ENCODE measurements at places on chromosomes 1 and 21. TPM values are rescaled to one million over a fixed set of nuclear protein-coding genes. Genes with fewer than 3 reads are reported as not detected.

DNA sequence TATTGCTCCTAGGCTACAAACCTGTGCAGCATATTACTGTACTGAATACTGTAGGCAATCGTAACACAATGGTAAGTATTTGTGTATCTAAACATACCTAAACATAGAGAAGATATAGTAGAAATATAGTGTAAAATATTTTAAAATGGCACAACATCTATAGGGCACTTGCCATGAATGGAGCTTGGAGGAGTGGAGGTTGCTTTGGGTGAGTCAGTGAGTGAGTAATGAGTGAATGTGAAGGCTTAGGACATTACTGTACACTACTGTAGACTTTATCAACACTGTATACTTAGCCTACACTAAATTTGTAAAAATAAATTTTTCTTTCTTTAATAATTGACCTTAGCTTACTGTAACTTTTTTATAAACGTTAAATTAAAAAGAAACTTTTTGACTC lies 7.9 kb downstream of the LEFTY2 start:
- peak; percentile 86 for DNase-seq

DNA sequence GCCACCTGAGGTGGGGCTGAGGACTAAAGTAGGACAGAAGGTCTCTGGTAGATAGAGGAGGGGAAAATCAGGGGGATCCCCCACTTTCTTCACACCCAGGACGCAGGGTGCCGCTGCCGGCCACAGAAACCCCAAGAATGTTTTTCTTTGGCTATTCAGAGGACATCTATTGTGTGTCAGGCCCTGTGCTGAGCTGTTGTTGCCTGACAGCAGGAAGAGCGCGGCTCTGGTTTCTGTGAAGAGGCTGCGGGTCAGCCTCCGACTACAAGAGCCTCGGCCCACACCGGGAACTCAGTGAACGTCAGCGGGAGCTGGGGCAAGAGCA lies 407 bp upstream of the PIGV start:
- peak; percentile 51 for DNase-seq

GRCh38 chr21:46100906-46101305 lies 3.0 kb downstream of the COL6A2 start:
- no peak for DNase-seq

GRCh38 chr1:42335809-42336518 lies 929 bp upstream of the FOXJ3 start:
- DNase-seq: peak; percentile 94

DNA sequence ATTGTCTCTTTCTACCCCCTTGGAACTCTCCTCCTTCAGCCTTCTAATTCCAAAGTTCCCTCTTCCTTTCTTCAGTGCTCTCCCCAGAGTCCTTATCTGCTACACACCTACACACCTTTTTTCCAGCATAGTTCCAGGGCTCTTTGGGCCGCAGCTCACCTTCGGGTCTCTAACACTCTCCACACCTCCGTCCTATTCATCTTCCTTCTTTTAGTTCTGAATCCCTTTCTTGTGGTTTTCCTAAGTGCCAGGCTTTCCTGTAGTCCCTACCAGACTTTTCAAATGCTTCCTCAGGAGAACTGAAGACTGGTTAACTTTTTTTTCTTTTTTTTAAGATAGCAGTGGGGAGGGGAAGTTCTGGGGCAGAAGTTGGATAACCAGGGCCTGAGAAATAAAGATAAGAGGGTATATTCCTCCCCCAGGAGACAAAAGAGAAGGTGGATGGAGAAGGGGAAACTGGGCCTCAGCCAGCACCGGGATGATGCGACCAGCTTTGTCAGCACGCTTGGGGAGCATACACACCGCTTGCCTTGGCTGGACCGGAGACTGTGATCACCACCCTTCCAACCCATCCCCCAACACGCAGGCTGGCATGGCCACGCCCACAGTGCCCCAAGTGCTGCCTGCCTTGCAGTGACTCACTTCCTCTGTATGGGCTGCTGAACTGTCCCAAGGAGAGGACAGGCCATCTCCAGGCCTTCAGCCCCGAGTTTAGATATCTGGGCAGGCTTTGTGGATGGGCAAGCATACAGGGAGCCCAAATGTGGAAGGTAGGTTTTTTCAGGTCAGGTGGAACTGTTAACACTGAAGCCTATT lies 2.5 kb upstream of the CERS2 start:
- DNase-seq: peak; percentile 85

- DNase-seq: no peak
Measured at GRCh38 chr1:19400875-19401534, 84.3 kb downstream of the CAPZB start.

GRCh38 chr1:29282924-29283803 lies 46.8 kb downstream of the PTPRU start:
- DNase-seq: peak; percentile 33

DNA sequence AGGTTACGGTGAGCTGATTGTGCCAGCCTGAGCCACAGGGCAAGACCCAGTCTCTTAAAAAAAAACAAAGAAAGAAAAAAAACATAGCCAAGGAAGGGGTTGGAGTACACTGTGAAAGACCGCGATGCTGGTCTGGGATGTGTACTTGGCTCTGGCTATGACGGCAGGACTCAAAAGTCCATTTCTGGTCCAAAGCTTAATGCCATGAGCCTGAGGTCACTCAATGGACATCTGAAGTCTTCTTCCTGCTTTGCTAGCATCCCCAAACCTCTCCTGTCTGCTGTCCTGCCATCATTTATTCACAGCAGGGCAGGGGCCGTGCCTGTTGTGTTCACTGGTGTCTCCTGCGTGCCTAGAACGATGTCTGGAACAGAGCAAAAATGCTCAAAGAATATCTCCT lies 1.5 kb upstream of the ARHGEF10L start:
- no peak for DNase-seq

GRCh38 chr1:203271018-203271743 lies 34.1 kb upstream of the BTG2 start:
- DNase-seq: peak; percentile 68

Gene TMEM82
- total RNA-seq: not detected

DNA sequence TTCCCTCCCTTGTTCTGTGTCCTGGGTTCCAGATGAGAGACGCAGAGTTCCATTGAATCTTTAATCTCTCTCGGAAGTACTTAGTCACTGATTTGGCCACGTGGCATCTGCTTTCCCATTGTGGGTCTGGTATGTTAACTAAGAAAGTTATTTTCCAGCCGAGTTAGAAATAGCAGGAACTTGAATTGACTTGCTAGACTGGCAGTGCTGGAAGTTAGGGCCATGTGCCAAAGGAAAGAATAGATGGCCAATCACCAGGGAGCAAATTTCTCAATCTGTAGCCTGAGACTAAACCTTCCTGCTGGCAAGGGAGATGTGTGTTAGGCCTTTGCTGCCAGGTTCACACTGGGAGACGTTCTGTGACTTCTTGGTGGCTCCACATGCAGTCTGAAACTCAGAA lies 24.2 kb upstream of the SLFNL1 start:
- peak; percentile 97 for DNase-seq

Gene SELL
- not detected for total RNA-seq

DNA sequence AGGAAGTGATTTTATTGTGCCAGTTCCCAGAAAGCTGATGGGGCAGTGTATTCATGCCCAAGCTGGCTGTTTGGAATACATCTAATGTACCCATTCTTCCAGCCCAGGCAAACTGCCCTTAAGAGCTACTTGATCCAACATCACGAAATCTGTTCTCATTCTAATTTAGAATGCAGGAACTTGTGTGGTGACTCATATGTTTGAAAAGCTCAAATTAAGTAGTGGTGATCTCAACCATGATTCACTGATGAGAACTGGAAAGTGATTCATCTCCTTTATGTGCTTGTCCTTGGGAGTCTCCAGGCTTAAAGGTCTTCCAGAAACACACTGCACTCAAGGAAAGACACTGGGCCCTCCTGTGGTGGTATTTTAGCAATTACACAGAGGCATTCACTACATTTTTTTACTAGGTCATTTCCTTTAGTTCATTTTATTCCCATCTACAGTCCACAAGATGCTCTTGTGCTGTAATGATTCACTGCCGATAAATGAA lies 65.4 kb downstream of the RPE65 start:
- DNase-seq: peak; percentile 100

- DNase-seq: no peak
Measured at GRCh38 chr1:247328311-247328710, 3.4 kb downstream of the ZNF496 start.
